T-helper 17 cell (primary cell): ENCODE measurements at places on chromosomes 7 and 10. TPM values are rescaled to one million over a fixed set of nuclear protein-coding genes. Genes with fewer than 3 reads are reported as not detected.

DNA sequence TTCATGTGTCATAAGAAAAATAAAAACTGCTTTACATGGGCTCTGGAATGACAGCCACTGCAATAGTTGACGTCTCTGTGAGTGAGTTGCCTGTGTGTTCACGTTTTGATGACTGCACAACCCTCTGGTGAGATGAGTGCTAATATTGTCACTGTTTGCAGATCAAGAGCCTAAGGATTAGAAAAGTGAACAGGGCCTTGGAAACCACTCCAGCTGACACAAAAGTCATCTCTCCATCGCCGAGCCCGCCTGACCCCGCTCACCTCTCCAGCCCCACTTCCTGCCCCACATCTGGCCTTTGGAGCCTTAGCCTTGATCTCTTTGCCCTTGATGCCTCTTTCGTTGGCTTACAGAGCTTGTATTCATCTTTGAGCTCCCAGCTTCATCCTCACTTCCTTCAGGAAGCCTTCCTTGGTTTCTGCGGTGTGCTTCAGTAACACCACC is 351.7 kb downstream of the TCERG1L start:
- DNase-seq = no peak
- no peaks in the 10 kb centered on the region for H3K36me3 ChIP-seq
- no peak overlapping the region for H3K4me3 ChIP-seq
- H3K27me3 ChIP-seq = no peaks in the 10 kb centered on the region
- H3K4me1 ChIP-seq = no peaks in the 10 kb centered on the region

- no peak overlapping the region for H3K4me3 ChIP-seq
- peaks cover 5% of the 10 kb centered on the region for H3K4me1 ChIP-seq
- DNase-seq = no peak
- no peak overlapping the region for H3K27ac ChIP-seq
- peaks cover 15% of the 10 kb centered on the region for H3K27me3 ChIP-seq
- H3K36me3 ChIP-seq = no peaks in the 10 kb centered on the region
Observed at GRCh38 chr7:4805110-4805983, 29.9 kb downstream of the AP5Z1 start.

DNA sequence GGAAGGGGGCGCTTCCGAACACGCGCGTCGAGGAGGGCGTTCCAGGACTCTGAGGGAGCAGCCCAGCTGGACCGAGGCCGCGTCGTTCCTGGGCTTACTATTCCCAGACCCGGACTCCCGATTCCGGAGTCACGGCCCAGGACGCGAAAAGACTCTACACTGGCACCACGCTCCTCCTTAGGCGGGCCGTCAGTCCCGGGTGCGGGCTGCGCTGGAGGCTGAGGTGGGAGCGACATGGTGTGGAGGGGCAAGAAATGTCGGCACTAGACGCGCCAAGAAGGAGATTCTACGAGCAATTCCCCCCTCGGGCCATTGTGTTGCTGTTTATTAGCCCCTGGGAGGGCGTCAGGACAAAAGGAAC is 584 bp upstream of the RUNDC3B start:
- no peak overlapping the region for H3K27ac ChIP-seq
- peak overlapping the region; percentile 92 for H3K4me3 ChIP-seq
- H3K36me3 ChIP-seq = no peaks in the 10 kb centered on the region
- no peak for DNase-seq
- peaks cover 7% of the 10 kb centered on the region for H3K27me3 ChIP-seq
- peaks cover 15% of the 10 kb centered on the region for H3K4me1 ChIP-seq

DNA sequence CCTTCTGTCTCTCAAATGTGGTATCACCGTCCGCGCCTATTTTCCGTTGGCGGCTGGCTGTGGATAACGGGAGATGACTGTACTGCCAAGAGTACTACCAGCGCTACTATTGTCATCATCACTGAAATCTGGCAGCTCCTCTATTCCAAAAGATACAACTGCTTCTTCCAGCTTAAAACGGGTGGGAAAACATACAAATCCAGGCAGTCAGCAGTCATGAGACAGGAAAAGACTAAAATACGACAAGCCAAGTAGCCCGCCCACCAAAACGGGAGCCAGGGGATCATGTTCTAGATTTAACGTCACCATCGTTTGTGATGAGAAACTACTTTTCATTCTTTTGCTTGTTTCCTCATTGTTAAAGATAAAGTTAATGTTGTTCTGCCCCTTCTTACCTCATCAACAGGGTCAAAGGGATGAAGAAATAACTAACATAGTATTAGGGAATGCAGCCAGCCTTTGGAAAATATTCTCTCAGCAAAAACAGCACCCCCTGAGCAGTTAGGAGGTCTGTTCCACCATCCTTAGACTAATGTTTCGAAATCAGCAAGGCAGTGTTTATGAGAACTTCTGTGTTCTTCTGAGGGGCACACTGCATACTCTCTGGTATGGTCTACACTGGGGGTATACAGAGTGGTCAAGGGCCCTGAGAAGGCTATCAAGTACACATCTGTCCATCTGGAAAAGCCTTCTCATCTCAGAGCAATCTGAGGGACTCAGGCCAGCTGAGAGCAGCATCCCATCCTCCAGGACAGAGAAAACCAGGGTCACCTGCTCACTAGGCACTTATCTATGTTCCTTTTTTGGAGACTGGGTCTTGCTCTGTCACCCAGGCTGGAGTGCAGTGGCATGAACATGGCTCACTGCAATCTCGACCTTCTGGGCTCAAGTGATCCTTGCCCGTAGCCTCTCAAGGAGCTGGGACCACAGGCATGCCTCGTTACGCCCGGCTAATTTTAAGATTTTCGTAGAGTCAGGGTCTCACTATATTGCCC is 47.5 kb downstream of the GNA12 start:
- peaks cover 37% of the 10 kb centered on the region for H3K4me1 ChIP-seq
- DNase-seq = no peak
- no peak overlapping the region for H3K4me3 ChIP-seq

GRCh38 chr7:25091176-25091575 is 33.9 kb downstream of the CYCS start:
- H3K4me3 ChIP-seq = no peak overlapping the region
- H3K4me1 ChIP-seq = peaks cover 9% of the 10 kb centered on the region
- no peaks in the 10 kb centered on the region for H3K36me3 ChIP-seq
- no peak for DNase-seq

GRCh38 chr10:121879476-121879875 is 48.4 kb downstream of the ATE1 start:
- DNase-seq = no peak
- H3K27ac ChIP-seq = no peak overlapping the region
- H3K4me1 ChIP-seq = peaks cover 8% of the 10 kb centered on the region
- no peaks in the 10 kb centered on the region for H3K27me3 ChIP-seq
- H3K4me3 ChIP-seq = no peak overlapping the region

DNA sequence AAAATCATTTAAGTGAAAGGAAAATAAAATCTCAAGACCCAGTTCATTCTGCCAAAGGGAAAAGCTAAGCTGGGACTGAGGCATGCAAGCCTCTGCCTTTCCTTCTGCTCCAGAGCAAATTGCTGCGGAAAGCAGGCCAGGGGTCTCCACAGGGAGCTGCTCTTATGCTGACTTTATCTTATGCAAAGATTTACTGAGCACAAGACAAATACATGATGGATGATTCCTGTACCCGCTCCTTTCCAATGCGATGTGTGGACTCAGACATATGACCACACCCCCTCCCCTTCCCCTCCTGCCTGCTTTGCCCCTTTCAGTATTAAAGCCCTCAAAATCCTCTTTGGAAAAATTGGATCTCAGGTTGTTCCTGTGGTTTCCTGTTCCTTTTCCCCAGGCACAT is 74.2 kb upstream of the INSIG1 start:
- H3K36me3 ChIP-seq = peaks cover 5% of the 10 kb centered on the region
- no peak for DNase-seq
- peaks cover 42% of the 10 kb centered on the region for H3K27me3 ChIP-seq
- peak overlapping the region; percentile 11 for H3K27ac ChIP-seq
- no peak overlapping the region for H3K4me3 ChIP-seq
- peaks cover 9% of the 10 kb centered on the region for H3K4me1 ChIP-seq

- H3K27me3 ChIP-seq = no peaks in the 10 kb centered on the region
- H3K4me1 ChIP-seq = peaks cover 2% of the 10 kb centered on the region
- H3K4me3 ChIP-seq = no peak overlapping the region
- no peak for DNase-seq
- no peak overlapping the region for H3K27ac ChIP-seq
Observed at GRCh38 chr7:106613848-106614560, 47.0 kb downstream of the CCDC71L start.

Gene DLX5
- not detected for total RNA-seq

Gene OGDHL
- not detected for total RNA-seq

Gene IKZF1
- total RNA-seq = 301 TPM
